Motor neuron (in vitro differentiated cells): ENCODE measurements at places on chromosomes 4 and X. TPM values are rescaled to one million over a fixed set of nuclear protein-coding genes. Genes with fewer than 3 reads are reported as not detected.

DNA sequence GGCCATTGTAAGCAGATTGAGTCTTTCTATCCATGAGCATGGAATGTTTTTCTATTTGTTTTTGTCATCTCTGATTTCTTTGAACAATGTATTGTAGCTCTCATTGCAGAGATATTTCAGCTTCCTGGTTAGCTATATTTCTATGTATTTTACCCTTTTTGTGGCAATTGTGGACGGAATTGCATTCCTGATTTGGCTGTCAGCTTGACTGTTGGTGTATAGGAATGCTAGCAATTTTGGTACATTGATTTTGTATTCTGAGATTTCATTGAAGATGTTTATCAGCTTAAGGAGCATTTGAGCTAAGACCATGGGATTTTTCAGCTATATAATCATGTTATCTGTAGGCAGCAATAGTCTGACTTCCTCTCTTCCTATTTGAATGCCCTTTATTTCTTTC lies 154.6 kb downstream of the GUCY2F start:
- ATAC-seq: no peak

- ATAC-seq: no peak
Observed at GRCh38 chr4:74202062-74202586, 44.2 kb downstream of the MTHFD2L start.

GRCh38 chrX:110341189-110342035 lies 17.2 kb upstream of the RTL9 start:
- ATAC-seq: peak; percentile 78

DNA sequence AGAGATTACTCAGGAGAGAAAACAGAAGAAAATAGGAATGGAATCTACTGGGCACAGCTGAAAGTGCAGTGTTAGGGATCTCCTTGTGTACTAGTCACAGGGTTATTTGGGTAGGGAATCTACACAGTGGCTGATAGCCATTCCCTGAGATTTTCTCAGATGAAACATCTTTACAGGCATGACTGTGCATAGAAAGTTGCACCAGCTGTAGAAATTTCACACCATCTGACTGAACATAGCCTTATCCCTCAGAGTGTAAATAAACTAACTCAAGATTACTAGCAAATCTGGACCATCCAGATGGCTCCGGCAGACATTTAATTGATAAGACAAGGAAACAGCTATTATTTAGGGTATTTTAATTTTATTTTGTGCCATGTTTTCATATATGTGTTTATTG lies 2053.5 kb upstream of the TENM3 start:
- no peak for ATAC-seq

Gene OPHN1
- 6.7 and 8.5 TPM in 2 replicates for total RNA-seq

Gene MFSD8
- total RNA-seq: 19.4 and 19.9 TPM in 2 replicates

- ATAC-seq: peak; percentile 33
Observed at GRCh38 chr4:185134307-185134869, 8.7 kb upstream of the SLC25A4 start.

- no peak for ATAC-seq
Observed at GRCh38 chr4:14810568-14810967, 191.7 kb upstream of the CPEB2 start.

- ATAC-seq: peak; percentile 39
Observed at GRCh38 chr4:171022824-171023230, 790.4 kb upstream of the GALNTL6 start.

DNA sequence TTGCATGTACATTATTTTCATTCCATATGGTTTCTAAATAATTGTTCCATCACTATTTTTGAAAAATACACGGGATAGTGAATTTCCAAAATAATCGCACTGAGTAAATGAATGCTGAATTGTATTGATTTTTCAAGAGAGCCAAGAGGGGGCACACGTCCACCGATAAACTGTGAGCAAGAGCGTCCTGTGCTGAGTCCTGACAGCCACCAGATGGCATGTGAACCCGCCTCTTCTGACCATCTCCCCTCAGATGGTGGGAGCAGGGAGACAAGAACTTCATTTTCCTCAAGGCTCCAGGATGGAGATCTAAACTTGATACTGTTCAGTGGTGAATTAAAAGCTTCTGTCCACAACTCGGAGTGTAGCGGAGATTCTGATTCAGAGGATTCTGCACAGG lies 30.6 kb upstream of the IL9R start:
- no peak for ATAC-seq

DNA sequence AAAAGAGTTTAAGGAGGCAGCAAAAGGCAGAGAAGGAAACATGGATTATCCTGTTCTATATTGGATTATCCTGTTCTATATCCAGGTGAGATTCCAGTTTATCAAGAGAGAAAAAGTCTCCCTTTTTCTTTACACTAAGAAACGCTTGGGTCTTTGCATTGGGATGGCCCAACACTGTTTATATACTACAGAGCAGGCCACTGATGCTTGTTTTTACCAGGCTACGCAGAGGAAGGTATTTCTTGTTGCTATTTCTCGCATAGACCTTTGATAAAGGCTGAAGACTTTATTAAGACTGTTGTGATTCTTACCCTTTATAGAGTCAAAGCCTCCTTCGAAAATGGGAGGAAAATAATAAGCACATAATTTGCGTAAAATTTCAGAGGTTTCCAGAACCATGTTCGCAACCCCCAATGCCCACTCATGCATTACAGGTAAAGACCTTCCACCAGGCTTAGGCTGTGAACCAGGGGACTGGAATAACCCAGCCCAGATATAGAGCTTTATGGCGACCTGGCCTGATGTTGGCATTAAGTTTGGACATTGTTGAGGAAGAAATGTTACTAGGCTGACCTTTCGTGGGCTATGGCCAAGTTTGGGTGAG lies 218.3 kb downstream of the PTTG2 start:
- no peak for ATAC-seq

DNA sequence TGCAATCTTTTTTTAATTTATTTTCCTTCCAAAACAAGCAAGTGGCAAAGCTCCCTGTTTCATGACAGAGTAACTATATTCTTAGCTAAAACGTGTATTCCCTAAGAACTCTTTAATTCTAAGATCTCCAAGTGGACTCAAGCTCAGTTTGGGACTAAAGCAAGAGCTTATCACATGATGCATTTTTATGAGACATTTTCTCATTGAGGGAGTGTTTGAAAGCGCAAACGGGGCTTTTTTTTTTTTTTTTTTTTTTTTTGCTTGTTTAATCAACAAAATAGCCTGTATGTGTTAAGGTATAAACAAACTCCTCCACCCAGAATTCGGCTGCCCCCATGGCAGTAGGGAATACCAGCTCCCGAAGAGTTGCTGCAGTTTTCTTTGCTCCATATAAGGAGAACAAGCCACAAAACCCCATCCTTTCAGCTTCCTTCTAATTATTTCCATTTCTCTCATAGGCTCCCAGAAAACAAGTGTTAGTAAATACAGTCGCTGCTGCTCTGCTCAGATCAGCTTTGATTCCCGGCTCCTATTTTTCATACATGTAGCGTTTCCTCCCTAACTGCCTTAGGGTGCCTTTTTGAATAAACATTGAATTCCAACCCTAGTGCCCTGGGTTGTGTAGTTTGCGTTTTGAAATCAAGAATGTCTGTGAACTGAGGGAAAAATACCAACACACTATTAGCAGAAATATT lies 669 bp upstream of the PPARGC1A start:
- no peak for ATAC-seq

DNA sequence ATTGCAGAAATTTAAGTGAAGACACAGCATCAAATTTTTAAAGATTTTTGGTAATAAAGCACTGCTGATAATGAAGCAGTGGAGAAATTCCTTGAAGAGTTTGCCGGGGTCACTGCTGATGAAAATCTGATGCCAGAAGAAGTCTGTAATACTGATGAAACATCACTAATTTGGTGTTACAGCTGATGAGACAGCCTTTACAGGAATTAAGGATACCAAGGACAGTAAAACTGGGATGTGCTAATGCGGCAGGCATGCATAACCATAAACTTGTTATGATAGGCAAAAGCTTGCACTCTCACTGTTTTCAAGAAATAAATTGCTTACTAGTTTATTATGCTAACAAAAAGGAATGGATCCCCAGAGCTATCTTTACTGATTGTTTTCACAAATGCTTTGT lies 52.9 kb upstream of the VEGFC start:
- ATAC-seq: no peak

DNA sequence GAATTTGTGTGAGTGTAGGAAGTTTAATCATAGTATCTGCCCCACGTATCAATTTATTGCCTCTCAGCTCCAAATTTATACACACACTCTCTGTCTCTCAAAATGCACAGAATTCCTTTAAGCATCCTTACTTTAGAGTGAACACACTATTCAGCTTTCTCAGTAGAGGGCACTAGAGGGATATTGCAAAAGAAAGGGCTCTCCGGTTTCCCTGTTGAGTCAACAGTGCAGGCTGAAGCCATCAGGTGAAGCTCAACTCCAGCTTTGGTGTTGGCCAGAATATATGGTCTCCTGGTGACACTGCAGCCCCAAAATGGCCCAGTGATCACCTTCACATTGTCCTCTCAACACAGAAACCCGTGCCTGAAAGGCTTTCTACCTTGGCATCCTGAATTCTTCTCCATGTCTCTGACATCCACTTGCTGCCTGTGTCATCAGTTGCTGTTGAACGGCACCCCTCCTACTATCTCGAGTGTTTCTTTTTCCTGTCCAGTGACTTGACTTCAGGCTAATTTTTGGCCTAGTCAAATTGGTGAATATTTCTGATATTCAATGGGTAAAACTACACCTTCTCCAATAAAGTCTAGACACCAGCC lies 670.5 kb downstream of the GABRG1 start:
- ATAC-seq: peak; percentile 98

Gene TBC1D25
- 7.8 and 9.1 TPM in 2 replicates for total RNA-seq

- no peak for ATAC-seq
Observed at GRCh38 chrX:39324233-39324930, 523.1 kb downstream of the MID1IP1 start.

- no peak for ATAC-seq
Observed at GRCh38 chr4:17997129-17997528, 24.4 kb downstream of the LCORL start.

GRCh38 chr4:84804136-84804535 lies 162.4 kb downstream of the WDFY3 start:
- ATAC-seq: no peak

- ATAC-seq: peak; percentile 63
Observed at GRCh38 chr4:155667222-155667567, 547 bp downstream of the GUCY1A1 start.

Gene SLAIN2
- 41.1 and 51.3 TPM in 2 replicates for total RNA-seq

DNA sequence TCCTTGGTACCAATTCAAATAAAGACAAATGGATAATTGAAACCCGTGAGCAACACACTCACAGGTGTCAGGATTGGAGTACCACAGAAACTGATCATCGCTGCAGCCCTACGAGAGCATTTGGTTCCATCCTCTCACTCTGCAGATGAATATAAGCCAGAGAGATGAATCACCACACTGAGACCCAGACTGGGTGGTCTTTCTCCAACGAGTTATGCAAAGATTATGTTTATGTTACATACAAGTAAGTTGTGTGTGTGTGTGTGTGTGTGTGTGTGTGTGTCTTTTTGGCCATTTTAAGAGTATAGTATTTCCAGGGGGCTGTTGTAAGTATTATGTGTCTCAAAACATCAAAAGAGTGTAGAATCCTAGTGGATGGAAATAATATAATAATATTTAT lies 329.5 kb upstream of the ZFP42 start:
- no peak for ATAC-seq

DNA sequence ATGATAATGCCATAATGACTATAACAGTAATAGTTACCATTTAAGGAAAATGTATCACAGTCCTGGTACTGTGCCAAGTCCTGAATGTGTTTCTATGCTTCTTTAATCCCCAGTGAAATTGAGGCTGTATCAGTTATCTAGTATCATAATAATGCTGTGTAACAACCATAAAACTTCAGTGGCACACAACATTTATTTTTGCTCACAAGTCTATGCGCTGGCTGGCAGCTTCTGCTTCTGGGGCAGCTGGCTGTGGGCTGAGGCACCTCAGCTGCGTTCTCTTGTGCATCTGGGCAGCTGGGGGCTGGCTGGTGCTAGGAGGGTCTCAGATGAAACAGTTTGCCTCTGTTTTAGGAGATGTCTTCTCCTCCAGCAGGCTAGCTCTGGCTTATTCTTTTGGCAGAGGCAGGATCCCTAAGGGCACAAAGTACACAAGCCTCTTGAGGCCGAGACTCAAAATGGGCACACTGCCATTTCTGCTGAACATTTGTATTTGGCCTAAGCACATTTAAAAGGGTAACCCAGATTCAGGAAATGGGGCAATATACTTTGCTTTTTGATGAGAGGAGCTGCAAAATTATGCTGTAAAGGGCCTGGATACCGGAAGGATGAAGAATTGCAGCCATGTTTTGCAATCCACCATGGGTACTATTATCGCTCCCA lies 62.6 kb upstream of the DHX15 start:
- no peak for ATAC-seq

- no peak for ATAC-seq
Observed at GRCh38 chr4:175380841-175381240, 431.2 kb downstream of the GPM6A start.

DNA sequence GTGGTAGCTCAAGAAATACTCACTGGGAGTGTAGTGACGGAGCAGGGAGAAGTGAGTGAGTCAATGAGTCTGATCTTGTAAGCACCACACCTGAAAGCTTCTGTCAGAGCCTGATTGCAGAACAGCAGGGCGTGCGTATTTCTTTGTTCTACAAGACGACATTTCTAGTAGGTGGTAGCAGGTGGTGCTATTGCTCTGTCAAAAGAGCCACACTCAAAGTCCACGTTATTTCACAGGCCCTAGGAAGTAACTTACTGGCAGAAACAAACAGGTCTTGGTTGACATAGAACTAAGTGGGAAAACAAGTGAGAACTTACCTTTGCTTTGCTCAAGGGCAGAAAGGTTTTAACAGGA lies 46.4 kb upstream of the SPRY1 start:
- ATAC-seq: no peak

DNA sequence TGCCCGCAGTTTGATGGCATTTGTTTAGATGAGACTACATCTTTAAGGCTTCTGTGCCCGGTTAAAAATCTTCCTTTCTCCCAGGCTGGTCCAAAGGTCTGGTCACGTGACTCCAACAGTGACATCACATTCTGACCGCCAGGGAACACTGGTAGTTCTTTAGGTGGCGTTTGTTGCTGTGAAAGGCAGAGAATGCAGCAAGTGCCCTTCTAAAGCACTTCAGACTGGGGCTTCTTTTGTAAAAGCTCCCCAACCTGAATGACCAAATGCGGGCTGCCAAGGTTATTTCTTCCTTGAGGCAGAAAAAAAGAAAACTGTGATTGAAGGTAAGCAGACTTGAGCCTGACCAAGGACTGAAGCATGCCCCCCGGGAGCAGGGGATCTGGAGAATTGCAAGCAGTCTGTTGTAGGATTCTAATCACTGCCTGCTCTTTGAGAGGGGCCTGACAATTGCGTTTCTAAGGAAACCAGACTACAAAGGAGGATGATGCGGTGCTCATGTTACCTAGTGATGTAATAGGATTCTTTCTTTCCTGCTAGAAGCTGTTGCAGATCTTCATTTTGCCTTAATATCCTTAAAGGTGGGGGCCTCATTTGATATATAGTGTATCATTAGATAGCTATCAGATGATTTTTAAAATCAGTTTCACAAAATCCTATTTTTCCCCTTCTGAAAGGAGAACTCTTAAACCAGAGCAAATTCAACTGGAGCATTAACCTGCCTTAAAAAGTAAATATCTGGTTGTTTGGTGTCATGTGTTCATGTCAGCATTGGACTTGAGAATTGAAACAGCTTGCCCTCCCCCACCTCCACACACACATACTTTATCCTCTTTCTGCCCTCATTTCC lies 133.1 kb downstream of the AKAP4 start:
- peak; percentile 98 for ATAC-seq

- no peak for ATAC-seq
Observed at GRCh38 chrX:140034916-140035315, 69.6 kb upstream of the CXorf66 start.

GRCh38 chr4:13536607-13537006 lies 7.7 kb downstream of the NKX3-2 start:
- ATAC-seq: no peak
